ENCODE measurements at places on chromosomes 16 and 17.

DNA sequence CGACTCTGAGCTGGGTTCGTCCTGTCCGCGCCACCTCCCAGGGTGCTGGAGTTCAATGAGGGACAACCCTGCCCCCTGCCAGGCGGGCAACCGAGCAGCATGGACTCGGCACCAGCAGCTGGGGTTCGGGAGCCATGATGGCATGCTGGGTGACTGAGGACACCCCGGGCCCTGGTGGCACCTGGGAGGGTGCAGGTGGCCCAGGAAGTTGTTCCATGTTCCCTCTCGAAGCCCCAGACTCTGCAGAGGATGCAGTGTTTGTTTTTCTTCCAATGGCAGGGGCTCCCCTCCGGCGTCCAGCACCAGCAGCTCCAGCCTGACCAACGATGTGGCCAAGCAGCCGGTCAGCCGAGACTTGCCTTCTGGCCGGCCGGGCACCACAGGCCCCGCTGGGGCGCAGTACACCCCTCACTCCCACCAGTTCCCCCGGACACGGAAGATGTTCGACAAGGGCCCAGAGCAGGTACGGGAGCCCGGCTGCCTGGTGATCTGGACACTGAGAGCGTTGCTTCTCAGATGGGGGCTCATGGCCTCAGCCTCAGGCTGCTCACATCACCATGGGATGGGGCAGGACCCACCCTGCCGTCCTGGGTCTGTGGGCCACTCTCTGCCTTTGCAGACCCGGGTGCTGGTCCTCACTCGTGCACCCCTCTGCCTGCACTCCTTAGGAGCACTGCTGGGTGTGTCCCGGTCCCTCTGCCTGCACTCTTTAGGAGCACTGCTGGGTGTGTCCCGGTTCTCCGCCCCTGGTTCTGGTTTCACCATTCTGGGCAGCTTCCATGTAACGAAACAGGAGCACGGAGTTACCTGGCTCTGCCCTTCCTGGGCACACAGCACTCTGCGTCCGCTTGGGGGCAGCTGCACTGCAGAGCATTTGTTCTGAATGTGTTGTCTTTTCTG, 68.2 kb upstream of the CHMP6 start:
- DNase-seq, result no peak

GRCh38 chr17:43648916-43649315, 12.8 kb downstream of the MEOX1 start:
- DNase-seq, result no peak

DNA sequence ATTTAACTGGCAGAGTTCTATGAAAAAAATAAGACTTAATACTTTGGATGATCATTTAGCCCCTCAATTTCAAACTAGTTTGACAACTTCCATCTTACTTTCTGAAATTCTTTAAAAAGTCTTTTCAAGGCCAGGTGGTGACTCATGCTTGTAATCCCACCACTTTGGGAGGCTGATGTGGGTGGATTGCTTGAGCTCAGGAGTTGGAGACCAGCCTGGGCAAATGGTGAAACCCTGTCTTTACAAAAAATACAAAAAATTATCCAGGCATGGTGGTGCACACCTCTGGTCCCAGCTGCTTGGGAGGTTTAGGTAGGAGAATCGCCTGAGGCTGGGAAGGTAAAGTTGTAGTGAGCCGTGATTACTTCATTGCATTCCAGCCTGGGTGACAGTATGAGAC, 154.4 kb downstream of the TANC2 start:
- no peak for DNase-seq

- no peak for DNase-seq
Observed at GRCh38 chr17:29133121-29133713, 47.0 kb downstream of the MYO18A start.

- DNase-seq, result no peak
Observed at GRCh38 chr17:34393401-34393800, 30.4 kb upstream of the CCL1 start.

DNA sequence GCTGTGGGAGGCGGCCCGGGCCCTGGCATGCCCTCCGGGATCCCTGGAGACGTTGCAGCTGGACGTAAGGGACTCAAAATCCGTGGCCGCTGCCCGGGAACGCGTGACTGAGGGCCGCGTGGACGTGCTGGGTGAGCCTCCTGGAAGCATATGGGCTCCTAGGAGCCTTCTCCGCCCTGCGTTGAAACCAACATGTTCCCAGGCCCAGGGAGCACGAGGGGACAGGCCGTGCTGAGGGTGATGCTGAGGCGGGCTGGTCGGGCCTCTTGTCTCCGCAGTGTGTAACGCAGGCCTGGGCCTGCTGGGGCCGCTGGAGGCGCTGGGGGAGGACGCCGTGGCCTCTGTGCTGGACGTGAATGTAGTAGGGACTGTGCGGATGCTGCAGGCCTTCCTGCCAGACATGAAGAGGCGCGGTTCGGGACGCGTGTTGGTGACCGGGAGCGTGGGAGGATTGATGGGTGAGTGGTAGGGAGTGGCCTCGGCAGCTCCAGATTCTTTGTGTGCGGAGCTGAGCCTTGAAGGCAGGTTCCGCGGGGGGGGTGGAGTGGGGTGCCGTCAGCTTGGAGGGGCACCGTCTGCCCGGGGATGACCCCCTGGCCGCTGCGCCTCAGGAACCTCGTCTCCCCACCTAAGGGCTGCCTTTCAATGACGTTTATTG, 567 bp downstream of the HSD17B1 start:
- DNase-seq, result peak; percentile 56

GRCh38 chr17:1447052-1447451, 9.0 kb downstream of the CRK start:
- DNase-seq, result no peak

DNA sequence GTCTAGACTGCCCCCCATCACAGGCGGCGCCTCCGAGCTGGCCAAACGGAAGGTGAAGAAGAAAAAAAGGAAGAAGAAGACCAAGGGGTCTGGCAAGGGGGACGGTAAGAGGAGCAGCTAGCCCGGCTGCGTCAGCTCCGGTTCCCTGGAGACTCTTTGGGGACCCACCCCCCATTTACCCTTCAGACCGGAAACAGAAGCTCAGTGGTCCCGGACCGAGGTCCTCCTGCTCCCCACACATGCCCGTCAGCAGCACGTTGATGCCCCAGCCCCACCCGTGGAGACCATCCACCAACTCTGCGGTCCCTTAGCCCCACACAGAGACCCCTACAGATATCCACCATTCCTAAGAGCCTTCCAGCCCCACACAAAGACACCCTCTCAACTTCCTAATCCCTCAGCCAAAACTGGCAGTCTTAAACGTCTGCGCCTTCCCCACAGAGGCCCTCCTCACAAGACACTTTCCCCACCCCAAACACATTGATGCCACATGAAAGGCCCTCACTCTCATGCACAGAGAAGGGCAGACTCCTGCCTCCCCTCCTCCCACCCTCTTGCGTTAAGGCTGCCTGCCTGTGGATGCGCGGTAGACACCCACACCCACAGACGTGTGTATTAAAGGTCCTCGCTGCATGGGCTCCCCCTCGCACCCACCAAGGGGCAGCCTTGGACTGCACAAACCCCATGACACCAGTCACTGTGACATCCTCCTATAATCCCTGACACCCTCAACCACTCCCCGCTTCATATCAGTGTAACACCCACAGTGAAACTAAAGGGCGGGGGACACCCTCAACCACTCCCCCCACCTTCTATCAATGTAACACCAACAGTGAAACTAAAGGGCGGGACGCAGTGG, 58.2 kb upstream of the RPH3AL start:
- DNase-seq, result no peak

- DNase-seq, result peak; percentile 72
Observed at GRCh38 chr16:29710227-29711219, 31.5 kb downstream of the QPRT start.

DNA sequence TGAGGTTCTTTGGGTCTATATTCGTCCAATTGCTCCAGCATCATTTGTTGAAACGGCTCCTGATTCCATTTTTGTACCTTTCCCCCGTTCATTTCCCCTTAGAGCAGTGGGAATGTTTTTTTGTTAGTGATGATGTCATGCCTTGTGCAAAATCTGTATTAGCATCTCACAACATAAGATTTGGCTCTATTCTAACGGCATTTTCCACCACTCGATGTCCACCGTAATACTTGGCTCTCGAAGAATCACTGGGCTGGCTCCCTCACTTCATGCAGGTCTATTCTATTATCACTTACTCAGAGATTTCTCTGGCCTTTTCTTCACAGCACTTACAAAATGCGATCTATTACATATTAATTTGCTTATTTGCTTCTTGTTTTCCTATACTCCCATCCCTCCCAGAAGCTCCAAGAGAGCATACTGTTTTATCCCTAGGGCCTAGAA, 571 bp upstream of the NME1 start:
- DNase-seq, result peak; percentile 60

- DNase-seq, result no peak
Observed at GRCh38 chr17:1384905-1385435, 15.1 kb downstream of the YWHAE start.

DNA sequence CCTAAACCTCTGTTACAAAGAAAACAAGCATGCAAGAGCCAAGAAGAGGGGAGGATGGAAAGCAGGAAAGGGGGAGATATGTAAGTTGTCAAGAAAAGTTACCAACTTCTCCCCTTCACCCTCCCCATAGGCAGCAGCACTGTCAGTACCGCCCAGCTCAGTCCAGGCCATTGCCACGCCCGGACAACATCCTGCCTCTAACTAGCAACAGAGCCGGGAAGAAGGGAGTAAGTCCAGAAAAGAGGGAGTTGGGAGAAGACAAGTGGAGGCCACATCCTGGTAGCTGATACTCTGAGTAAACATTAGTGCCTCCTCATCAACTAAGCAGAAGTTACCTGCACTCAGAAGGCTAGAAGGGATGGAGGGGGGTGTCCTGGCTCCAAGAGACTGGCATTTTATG, 113.6 kb downstream of the SMG6 start:
- peak; percentile 10 for DNase-seq

DNA sequence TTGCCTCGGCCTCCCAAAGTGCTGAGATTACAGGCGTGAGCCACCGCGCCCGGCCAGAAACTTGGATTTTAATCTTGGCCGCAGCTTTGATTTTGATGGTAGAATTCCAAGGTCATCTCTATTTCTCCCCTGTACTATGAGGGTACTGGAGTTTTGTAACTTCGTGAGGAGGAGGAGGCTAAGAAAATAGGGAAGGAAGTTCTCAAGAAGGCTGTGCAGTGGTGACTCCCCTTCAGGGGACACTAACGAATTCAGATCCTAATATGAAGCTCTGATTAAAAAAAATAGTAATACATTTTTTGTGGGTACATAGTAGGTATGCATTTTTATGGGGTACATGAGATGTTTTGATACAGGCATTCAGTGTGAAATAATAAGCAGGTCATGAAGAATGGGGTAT, 55.9 kb downstream of the LDHD start:
- DNase-seq, result no peak

DNA sequence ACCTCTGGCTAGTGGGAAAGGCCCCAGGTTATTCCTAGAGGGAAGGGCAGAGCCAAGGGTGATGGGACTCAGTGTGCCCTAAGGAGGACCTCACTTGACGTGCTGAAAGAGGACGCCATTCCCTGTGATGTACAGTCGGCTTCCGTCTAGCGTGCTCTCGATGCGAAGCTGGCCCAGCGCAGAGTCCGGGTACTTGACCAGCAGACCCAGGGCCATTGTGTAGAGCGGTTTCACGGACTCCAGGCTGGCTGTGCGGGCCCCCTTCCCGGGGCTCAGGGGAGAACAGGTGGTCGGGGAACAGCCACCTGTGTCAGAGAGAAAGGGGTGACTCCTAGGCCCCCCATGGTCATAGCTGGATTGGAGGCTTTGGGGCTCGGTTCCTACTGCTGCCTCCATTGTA, 19.9 kb downstream of the PLEKHG4 start:
- DNase-seq, result no peak

DNA sequence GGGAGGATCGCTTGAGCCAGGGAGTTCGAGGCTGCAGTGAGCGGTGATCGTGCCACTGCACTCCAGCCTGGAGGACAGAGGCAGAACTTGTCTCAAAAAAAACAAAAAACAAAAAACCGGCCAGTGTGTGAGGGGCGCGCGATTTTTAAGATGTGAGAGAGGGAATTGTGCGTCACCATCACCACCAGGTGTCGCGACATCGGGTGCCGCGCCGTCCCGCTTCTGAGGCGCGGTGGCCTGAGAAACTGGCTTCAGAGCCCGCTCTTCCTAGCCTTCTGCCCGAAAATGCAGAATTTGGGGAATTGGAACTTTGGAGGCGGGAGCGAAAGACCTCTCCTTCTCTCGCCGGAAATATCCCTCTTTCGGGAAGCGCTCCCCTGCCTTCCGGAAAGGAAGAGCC, 524.8 kb downstream of the KCNJ18 start:
- no peak for DNase-seq

DNA sequence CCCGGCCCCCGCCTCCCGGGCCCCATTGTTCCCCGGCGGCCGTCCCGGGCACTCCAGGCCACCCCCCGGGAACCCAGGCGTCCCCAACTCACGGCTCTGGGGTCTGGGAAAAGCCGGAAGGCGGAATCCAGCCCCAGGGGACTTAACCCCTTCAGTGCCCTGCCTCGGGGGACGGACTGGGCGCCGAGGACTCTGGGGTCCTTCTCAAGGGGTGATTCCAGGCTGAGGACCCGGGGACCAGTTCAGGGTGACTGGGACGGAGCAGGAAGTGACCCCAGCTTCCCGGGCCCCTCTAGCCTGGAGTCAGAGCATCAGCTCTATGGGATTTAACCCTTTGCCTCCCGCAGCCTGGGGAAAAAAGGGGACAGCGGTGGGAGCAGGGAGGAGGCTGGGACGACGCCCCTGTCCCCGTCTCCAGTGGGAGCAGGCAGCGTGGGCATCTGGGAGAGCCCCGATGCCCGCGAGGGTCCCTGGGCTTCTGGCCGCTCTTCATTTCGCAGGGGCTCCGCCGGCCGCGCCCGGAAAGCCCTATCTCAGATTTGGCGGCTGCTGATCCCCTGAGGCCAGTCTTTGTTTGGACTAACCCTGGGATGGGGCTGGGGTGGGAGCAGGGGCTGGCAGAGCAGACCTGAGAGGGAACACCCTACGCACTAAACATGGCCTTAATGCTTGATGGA, at the start of gene ZNF629:
TSS of gene ZNF629 (minus strand) at position 270 of the 677 bp plus-strand sequence. CDS start 2,723 bp downstream, outside the sequence.
- peak; percentile 67 for DNase-seq

- peak; percentile 52 for DNase-seq
Observed at GRCh38 chr17:4678448-4679026, 25.4 kb downstream of the PELP1 start.

GRCh38 chr17:4019275-4019674, 55.0 kb upstream of the ATP2A3 start:
- DNase-seq, result no peak

- peak; percentile 39 for DNase-seq
Observed at GRCh38 chr17:18184143-18185031, 759 bp downstream of the ALKBH5 start.

DNA sequence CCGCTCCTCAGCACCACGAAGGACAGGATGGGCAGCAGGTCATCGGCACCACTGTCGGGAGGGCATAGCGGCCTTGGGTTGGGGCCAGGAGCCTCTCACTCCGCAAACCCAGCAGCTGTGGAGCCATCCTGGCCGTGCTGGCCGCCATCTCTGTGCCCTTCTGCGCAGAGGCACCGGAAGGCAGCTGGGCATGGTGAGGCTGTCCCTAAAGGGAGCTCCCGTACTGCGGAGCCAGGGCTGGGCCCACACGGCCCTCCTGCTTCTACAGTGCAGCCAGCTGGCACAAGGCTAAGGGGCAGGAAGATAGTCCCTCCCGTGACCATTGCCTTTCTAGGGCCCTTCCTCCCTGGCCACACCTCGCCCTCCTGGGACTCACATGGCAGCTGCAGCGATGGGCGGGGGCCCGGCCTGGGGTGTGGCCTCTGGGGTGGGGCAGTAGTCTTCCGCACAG, 7.0 kb upstream of the SPATA2L start:
- DNase-seq, result peak; percentile 45

- no peak for DNase-seq
Observed at GRCh38 chr16:56505181-56505580, 14.6 kb downstream of the BBS2 start.

- no peak for DNase-seq
Observed at GRCh38 chr16:66594739-66595138, 9.8 kb upstream of the CMTM3 start.

GRCh38 chr17:69367298-69367697, 40.4 kb upstream of the ABCA5 start:
- no peak for DNase-seq

Data from SW480 (cell line).